ENCODE measurements at places on chromosomes 2 and 18.

GRCh38 chr2:200585730-200586643 is at the start of gene AOX1:
AOX1 (plus strand) TSS chr2:200586014; CDS start chr2:200586109, 95 bp downstream.
- no peak for DNase-seq

- DNase-seq = peak; percentile 100
Measured at GRCh38 chr2:41932241-41933045, 115.4 kb upstream of the PKDCC start.

DNA sequence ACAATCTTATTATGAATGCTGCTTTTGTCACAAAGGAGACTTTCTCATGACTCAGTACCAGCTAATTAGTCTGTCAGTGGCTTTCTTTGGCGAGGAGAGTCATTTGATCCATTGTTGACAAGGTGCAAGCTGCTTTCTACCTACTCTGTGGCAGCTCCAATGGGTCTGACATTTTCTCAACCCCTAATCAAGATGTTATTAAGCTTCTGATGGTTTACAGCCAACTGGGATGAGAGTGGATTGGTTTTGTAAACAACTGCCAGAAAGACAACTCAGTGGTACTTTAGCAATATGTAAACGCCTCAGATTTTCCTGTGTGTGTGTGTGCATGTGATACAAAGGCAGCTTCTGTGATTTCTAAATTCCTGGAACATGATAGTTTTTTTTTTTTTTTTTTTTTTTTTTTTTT is 8.2 kb upstream of the CLIP4 start:
- DNase-seq = no peak

- DNase-seq = no peak
Measured at GRCh38 chr2:3207091-3207491, 170.5 kb downstream of the EIPR1 start.
